ENCODE measurements at places on chromosomes 2 and 18.

- peak; percentile 69 for DNase-seq
These were observed 37.0 kb downstream of the RAPGEF4 start for GRCh38 chr2:172772633-172773032.

- DNase-seq: no peak
These were observed 3.0 kb upstream of the CHMP3 start for GRCh38 chr2:86566158-86566820.

DNA sequence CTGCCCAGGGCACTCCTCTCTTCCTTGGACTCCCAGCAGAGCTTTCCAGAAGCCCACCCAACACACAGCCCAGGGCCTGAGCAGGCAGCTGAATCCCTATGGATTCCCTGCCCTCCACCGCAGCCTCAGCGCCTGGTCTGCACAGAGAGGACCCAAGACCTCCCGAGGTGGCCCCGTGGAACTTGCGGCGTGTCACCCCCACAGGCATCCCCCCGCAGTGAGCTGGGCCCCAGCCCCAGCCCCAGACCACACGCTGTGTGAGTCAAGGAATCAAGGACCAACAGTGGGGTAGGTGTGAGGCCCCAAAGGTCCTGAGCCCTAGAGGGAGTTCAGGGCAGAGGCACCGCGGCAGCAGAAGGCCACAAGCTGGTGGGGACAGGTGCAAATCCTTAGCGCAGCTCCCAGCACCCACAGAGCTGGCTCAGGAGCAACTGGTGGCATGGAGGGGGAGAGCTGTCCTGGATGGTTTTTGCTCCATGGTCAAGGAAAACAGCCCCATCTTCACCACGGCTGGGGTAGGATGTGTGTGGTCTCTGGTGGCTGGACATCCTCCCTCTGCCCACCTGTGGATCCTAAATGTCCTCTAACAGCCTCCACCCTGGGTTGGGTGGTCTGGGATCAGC, 8.5 kb downstream of the HS6ST1 start:
- no peak for DNase-seq

- DNase-seq: no peak
These were observed 9.9 kb downstream of the MOB1A start for GRCh38 chr2:74168739-74169138.

GRCh38 chr2:230677201-230677946, 35.3 kb upstream of the CAB39 start:
- DNase-seq: peak; percentile 49

DNA sequence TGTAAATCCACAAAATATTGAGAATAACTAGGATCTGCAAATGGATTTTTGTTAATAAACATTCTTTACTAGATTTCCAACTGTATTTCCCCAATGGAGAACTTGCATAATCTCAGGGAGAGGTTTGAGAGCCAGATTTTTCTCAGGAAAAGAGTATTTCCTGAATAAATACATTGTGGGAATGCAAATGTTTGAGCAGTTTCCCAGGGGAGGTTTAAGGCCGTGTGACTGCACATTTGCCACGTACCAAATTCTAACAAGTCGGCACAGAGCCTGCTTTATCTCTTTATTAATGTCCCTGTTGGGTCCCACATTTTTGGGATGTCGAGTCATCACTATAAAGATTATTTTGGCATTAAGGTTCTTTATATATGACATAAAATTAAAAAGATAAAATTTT, 27.0 kb downstream of the TFPI start:
- peak; percentile 70 for DNase-seq

- DNase-seq: peak; percentile 58
These were observed 111.0 kb downstream of the B3GNT2 start for GRCh38 chr2:62306751-62307468.

DNA sequence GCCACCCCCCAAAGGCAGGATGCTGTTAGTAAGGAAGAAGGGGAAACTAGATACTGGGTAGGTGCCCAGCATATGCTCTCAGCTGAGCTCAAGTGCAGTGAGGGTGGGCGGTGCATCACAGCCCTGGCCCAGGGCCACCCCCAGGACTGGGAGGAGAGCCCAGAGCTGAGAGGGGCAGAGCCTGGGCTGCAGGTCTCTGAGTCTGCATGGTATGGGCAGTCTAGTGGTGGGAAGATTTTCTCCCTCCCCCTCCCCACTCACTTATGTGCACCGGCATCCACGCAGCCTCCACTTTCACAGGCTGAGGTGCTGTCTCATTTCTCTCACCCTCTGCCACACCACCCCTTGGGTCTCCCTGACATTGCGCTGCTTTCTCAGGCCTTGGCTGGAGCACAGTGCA, 48.5 kb upstream of the CAB39 start:
- DNase-seq: peak; percentile 29

DNA sequence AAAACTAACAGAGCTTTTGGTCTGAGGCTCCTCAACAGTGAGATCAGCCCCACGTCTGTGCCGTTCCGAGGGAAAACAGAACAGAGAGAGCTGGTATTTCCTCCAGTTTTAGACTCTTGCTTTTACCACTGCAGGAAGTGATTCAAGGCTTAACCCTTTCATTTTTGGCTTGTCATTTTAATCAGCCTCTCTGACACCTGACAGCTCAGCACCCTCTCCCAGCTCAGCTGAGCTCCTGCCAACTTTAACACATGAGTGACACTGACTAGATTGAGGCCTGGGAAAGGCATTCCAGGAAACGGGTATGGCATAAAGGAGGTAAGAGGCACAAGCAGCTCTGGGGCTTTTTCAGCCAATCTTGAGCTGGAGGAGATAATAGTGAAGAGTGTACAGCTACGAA, 239.4 kb upstream of the SKOR2 start:
- DNase-seq: no peak

GRCh38 chr2:217551252-217551899, 451.4 kb downstream of the TNS1 start:
- peak; percentile 35 for DNase-seq

DNA sequence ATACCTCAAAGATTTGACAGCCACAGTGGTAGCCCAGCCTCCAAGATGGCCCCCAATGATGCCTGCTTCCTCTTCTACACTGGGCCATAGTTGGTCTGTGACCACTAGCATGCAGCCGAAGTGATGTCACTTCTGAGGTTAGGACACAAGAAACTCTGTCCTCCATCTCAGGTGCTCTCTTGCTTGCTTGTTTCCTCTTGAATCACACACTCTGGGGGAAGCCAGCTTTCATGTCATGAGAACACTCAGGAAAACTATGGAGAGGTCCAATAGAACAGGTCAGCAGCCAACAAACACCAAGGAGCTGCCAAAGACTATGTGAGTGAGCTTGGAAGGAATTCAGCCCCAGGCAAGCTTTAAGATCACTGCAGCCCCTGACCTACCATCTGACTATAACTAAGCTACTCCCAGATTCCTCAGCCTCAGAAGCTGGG, 3.3 kb upstream of the ADAM17 start:
- peak; percentile 93 for DNase-seq

Measured in choroid plexus epithelial cell (primary cell).